CD4-positive, alpha-beta T cell treated with Interferon gamma for 1 hour (primary cell): ENCODE measurements at places on chromosomes 4 and X.

GRCh38 chrX:87409113-87409841 lies 108.3 kb upstream of the KLHL4 start:
- no peak for DNase-seq

- DNase-seq = no peak
These were observed 77.3 kb downstream of the FHDC1 start for GRCh38 chr4:153013202-153013977.

DNA sequence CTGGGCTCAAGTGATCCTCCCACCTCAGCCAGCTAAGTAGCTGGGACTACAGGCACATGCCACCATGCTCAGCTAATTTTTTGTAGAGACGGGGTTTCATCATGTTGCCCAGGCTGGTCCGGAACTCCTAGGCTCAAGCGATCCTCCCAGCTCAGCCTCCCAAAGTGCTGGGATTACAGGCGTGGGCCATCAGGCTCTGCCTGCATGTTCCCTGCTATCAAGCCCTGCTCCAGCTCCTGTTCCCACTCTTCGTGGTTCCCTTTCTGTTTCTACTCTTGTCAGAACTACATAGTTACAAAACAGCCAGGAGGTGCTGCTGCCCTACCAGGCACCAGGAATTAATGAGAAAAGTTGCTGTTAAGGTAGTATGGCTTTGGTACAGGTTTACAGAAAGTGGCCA lies 8.7 kb downstream of the TIMP1 start:
- no peak for DNase-seq

GRCh38 chrX:131830400-131831184 lies 192.5 kb upstream of the STK26 start:
- DNase-seq = peak; percentile 47

DNA sequence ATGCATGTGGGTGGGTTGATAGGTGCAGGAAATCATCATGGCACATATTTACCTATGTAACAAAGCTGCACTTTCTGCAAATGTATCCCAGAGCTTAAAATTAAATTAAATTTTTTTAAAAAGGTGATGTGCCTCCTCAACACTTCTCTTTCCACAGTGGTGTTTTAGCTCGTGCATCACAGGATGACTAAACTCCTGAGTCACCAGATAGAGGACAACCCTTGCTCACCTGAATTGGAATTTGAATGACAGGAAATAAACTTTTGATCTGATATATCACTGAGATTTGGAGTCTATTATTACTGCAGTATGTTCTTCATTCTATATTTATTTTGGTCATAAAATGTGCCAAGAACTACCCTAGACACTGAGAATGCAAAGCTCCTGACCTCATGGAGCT lies 185.3 kb downstream of the MAPK10 start:
- DNase-seq = no peak

- no peak for DNase-seq
These were observed 87.0 kb downstream of the ZNF827 start for GRCh38 chr4:145851511-145852201.

DNA sequence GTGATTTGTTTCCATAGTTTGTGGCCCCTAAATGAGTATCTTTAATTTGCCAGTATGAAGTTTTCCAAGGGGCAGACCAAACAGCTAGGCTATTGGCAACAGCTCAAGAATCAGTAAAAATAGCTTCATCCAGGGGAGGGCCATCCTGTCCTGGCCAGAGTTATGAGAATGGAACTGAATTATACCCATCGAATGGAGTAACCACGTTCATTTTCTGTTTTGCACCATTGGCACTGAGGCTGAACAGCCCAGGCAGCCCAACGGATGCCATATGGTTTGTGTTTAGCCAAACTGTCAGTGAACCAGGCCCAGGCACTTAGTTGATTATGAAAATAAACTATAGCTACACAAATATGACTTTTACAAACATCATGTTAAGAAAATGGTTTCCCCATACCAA lies 17.7 kb upstream of the ASB5 start:
- DNase-seq = no peak

DNA sequence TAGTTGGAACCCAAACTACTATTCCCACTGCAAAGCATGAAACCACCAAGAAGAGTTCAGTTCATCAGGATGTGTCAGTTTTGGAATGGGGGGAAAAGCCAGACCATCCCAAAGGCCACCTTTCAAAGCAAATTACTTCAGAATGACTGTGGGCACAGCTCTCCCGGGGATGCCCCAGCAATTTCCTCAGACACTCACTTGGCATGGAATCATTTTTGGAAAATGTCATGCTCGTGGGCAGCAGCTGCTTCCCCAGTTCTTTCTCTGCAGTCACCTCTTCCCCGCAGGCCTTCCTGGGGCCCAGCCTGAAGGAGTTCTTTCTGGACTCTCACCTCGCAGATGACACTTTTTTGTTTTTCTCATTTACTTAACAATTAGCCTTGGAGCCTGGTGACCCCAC lies 350.3 kb downstream of the NR3C2 start:
- DNase-seq = no peak

DNA sequence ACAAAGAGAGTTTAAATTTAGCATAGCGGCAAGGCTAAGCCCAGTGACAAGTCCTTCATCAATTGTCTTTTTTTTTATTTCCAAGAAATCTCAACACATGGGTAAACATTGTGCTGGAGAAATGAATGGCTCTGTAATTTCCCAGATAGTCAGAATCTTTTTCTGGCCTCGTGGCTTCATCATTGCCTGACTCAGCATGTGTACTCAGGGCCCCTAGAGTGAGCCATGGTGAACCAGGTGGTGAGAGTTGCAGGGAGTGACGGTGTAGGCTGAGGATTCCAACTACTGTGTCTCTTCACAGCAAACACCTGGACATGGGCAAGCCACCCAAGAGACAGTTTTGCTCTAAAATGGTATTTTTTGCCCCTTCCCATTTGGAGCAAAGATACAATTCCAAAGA lies 43.1 kb upstream of the UCP1 start:
- DNase-seq = no peak

DNA sequence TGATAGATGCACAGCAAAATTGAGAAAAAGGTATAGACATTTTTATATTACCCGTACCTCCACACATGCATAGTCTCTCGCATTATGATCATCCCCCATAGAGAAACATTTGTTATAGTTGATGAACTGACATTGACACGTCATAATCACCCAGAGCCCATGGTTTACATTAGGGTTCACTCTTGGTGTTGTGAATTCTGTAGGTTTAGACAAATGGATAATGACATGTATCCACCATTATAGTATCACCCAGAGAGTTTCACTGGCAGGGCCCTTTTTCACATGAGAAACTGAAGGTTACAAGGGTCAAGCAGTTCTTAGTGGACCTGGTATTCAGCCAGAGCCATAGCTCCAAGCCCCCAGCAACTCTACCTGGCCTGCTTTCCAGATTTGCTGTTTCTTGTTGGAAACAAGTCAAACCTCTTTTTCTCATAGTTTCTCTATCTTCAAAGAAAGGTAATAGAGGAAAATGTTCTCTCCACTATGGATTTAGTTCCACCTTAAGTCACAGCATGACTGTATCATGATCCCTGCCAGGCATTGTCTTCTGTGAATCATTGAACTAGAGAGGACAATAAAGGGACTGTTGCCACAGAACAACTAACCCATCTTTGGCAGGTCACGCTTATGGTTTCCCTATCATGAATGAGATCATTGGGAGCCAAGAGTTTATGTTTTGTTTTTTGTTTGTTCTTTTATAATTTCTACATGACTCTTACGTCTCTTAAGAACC lies 64.0 kb downstream of the HHIP start:
- DNase-seq = no peak

GRCh38 chrX:136684120-136684519 lies 36.2 kb downstream of the CD40LG start:
- no peak for DNase-seq
